A549 treated with DMSO at 1 μM for 4 hours (cell line): ENCODE measurements at places on chromosomes 2 and 18. TPM values are rescaled to one million over a fixed set of nuclear protein-coding genes. Genes with fewer than 3 reads are reported as not detected.

ALLC gene
- 0.05 TPM in 1 of 5 replicates, not detected in the others for total RNA-seq

CRYBA2 gene
- 0.18 TPM in 1 of 5 replicates, not detected in the others for total RNA-seq

CABLES1 gene
- 11.3 to 14.6 TPM (median 12.6 TPM) in 5 replicates for total RNA-seq

SGPP2 gene
- 0.15 to 0.31 TPM (median 0.20 TPM) in 5 replicates for total RNA-seq

SP5 gene
- 0.05 TPM in 1 of 5 replicates, not detected in the others for total RNA-seq

ESPNL gene
- 0.06 to 0.46 TPM (median 0.18 TPM) in 5 replicates for total RNA-seq

OBSL1 gene
- 17.7 to 24.2 TPM (median 20.1 TPM) in 5 replicates for total RNA-seq

DBI gene
- 376 to 494 TPM (median 393 TPM) in 5 replicates for total RNA-seq

DTYMK gene
- total RNA-seq, result 124 to 148 TPM (median 137 TPM) in 5 replicates

PID1 gene
- total RNA-seq, result 2.7 to 3.5 TPM (median 2.9 TPM) in 5 replicates

TBR1 gene
- total RNA-seq, result 0.01 to 0.11 TPM (median 0.08 TPM) in 3 of 5 replicates, not detected in the others

WDSUB1 gene
- total RNA-seq, result 6.1 to 8.8 TPM (median 7.7 TPM) in 5 replicates

CLEC4F gene
- not detected in 5 replicates for total RNA-seq

CD8B2 gene
- total RNA-seq, result not detected in 5 replicates

GULP1 gene
- 36.3 to 52.8 TPM (median 39.9 TPM) in 5 replicates for total RNA-seq

ARMC9 gene
- total RNA-seq, result 14.7 to 21.7 TPM (median 18.8 TPM) in 5 replicates

MYL12A gene
- 272 to 322 TPM (median 322 TPM) in 5 replicates for total RNA-seq

SCN9A gene
- total RNA-seq, result 3.8 to 6.3 TPM (median 5.0 TPM) in 5 replicates

DUSP2 gene
- 0.20 to 0.57 TPM (median 0.51 TPM) in 5 replicates for total RNA-seq

TWSG1 gene
- 14.7 to 21.3 TPM (median 19.2 TPM) in 5 replicates for total RNA-seq

IL1RN gene
- total RNA-seq, result 0.29 to 0.43 TPM (median 0.34 TPM) in 5 replicates

EMILIN1 gene
- 0.23 to 0.46 TPM (median 0.31 TPM) in 4 of 5 replicates, not detected in the other for total RNA-seq

MAP3K19 gene
- total RNA-seq, result not detected in 5 replicates

CHRND gene
- not detected in 5 replicates for total RNA-seq
